ENCODE measurements at places on chromosomes 16 and 17.

GRCh38 chr16:10168258-10168657, 14.0 kb downstream of the GRIN2A start:
- DNase-seq = no peak

DNA sequence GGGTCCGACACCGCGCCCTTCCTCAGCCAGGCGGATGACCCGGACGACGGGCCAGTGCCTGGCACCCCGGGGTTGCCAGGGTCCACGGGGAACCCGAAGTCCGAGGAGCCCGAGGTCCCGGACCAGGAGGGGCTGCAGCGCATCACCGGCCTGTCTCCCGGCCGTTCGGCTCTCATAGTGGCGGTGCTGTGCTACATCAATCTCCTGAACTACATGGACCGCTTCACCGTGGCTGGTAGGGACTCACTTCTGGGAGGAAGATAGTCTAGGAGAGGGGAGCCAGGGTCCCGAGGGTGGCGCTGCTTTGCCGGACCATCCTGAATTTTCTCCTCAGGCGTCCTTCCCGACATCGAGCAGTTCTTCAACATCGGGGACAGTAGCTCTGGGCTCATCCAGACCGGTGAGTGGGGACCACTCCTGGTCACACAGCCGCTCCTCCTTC, 601 bp downstream of the SPNS1 start:
- DNase-seq = no peak

DNA sequence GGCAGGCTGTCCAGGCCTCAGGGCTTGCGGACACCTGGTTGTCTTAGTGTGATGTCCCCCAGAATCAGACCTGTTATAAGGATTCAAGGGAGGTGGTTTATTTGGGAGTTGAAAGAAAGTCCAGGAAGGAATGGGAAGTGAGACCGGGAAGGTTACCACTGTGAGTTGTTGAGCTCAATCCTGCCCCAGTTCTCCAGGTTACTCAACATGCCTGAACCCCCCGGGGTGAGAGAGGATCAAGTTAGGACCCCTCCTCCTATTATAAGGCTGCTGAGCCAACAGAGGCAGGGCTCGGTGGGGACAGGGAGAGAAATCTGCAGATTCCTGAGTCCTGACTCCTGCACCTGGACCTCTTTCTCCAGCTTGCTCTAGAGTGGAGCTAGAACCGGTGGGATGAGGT, 86.4 kb downstream of the MRM1 start:
- no peak for DNase-seq

GRCh38 chr16:9840761-9841665, 341.2 kb downstream of the GRIN2A start:
- no peak for DNase-seq

GRCh38 chr17:6681176-6681575, 29.6 kb downstream of the C17orf100 start:
- DNase-seq = no peak

- DNase-seq = no peak
These were observed 53.7 kb upstream of the METRNL start for GRCh38 chr17:83025636-83026280.

DNA sequence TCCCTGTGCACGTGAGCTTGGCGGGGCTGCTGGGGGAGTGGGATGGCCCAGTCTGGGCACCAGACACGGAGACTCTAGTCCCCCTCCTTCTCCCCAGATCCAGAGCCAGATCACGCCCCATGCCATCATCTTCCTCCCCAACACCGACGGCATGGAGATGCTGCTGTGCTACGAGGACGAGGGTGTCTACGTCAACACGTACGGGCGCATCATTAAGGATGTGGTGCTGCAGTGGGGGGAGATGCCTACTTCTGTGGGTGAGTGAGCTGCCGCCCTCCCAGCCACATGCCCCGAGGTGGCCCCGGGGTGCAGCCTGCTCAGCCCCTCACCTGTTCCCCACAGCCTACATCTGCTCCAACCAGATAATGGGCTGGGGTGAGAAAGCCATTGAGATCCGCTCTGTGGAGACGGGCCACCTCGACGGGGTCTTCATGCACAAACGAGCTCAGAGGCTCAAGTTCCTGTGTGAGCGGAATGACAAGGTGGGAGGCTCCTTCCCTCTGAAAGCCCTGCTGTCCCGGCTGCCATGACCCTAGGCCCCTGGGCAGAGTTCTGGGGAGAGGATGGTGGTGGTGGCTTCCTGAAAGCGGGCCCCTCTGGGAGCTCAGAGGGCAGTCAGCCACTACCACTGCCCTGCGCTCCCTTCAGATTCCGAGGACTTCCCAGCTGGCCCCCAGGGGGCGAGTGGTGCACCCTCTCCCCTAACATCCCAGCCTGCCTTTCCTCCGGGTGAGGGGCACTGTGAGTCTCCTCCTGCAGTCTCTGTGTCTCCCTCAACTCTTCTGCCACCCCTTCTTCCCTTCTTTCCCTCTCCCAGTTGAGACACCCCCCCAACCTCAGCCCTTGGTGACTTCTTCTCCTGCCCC, 2.8 kb upstream of the C17orf107 start:
- no peak for DNase-seq

GRCh38 chr17:71926746-71927398, 193.9 kb upstream of the SOX9 start:
- no peak for DNase-seq

DNA sequence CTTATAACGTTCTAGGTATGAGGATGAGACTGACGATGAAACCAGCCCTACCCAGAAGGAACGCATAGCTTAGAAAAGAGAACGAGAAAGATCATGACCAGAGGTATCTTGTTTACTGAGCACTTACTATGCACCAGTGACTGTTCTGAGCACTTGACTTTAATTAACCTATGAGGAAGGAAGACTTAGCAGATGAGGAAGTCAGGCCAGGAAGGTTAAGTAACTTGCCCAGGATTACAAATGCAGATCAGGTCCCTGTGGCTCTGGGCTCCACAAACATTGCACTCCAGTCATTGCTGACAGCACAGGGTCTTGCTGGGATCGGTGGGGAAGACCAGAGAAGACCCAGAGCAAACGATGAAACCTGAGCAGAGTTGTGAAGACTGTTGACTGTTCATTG, 7.1 kb downstream of the KRT13 start:
- DNase-seq = no peak

- DNase-seq = peak; percentile 53
These were observed 30.1 kb downstream of the GNGT2 start for GRCh38 chr17:49180303-49180702.

DNA sequence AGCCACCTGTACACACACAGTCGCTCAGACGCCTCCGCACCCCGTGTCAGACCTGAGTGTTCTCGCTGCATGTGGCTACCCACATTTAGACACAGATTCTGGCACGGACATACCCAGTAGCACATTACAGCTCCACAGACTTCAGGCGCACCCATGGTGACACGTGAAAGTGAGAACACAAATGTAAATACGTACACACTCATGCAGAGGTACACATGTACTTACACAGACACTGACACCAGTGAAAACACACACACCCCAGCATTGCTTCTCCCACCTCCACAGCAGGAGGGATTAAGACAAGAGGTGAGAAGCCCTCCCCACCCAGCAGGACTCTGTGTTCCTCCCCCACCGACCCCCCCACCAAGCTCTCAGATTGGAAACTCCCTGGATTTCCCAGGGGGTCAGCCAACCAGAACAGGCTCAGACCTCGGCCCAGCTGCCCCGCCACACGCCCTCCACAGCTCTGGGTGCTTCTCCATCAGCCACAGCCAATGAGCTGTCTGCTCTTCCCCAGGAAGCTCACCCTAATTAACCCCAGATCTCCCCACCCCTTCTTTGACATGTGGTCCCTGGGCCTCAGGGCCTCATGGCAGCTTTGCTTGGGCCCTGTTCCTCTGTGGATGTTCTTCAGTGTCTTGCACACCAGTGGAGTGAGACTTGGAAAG, 5.3 kb upstream of the FOXN1 start:
- DNase-seq = no peak

GRCh38 chr16:50079397-50080140, 13.8 kb downstream of the HEATR3 start:
- DNase-seq = no peak

- no peak for DNase-seq
These were observed 2.7 kb upstream of the ETV4 start for GRCh38 chr17:43548689-43549379.

GRCh38 chr16:12798171-12798570, 5.5 kb downstream of the CPPED1 start:
- DNase-seq = no peak

GRCh38 chr16:28069971-28070794, 6.7 kb upstream of the GSG1L start:
- no peak for DNase-seq

- no peak for DNase-seq
These were observed 250.5 kb upstream of the C16orf82 start for GRCh38 chr16:26816266-26816665.

- DNase-seq = no peak
These were observed 696.5 kb downstream of the CDH11 start for GRCh38 chr16:64425381-64425780.

- no peak for DNase-seq
These were observed 294.4 kb downstream of the SOX9 start for GRCh38 chr17:72414967-72415853.

- DNase-seq = no peak
These were observed 81.0 kb downstream of the TMEM100 start for GRCh38 chr17:55641676-55642081.

DNA sequence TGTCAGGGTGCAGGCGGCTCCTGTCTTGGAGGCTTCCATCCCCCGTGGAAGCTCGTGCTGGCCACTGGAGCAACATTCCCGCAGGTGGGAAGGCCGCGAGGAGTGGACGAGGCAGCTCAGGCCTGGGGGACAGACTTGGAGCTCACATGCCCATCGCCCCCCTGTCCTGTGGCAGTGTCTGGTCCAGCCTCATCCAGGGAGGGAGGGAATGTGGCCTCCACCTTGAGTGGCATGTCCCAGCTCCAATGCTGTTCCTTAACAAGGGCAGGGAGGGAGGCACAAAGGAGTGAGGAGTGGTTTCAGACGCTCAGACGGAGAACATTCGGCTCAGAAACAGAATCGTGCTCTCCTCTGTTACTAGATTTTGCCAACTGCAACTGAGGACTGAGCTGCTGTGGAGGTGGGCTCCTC, 159.4 kb upstream of the CHMP6 start:
- DNase-seq = no peak

DNA sequence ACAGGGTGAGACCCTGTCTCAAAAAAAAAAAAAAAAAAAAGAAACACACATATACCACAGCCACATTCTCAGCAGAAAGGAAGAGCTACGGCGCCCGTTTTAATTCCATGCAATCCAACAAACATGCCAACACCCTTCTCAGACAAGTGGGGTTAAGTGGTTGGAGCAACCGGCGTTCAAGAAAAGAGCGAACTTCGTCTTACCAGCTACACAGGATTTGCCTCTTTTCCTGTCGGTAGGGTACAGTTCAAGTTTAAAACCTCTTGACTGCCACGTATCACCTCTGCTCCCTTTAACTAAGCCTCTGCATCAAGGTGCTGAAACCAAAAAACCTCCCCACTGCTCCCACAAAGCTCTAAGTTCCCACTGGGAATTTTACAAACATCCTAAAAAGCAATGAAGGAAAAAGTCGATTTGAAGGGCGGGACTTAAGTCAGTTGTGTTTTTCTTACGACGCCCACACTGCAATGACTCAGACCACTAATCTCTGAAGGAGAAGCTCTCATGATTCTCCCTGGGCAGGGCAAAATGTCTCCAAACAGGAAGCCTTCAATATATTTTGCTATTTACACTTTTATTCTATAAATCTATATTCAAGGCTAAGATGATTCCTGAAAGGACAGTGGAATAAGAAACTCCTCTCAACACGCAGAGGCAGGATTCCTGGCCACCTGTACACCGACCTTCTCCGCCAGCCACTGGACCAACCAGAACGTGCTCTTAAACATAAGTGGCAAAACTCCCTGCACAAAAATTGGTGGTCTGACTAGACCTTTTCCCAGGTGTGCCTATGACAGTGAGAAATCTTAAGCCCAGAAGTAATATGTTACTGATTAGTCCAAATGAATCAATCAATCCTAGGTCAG, 18.8 kb downstream of the SRP68 start:
- DNase-seq = no peak

GRCh38 chr17:18315562-18315922, 449 bp downstream of the SMCR8 start:
- no peak for DNase-seq

DNA sequence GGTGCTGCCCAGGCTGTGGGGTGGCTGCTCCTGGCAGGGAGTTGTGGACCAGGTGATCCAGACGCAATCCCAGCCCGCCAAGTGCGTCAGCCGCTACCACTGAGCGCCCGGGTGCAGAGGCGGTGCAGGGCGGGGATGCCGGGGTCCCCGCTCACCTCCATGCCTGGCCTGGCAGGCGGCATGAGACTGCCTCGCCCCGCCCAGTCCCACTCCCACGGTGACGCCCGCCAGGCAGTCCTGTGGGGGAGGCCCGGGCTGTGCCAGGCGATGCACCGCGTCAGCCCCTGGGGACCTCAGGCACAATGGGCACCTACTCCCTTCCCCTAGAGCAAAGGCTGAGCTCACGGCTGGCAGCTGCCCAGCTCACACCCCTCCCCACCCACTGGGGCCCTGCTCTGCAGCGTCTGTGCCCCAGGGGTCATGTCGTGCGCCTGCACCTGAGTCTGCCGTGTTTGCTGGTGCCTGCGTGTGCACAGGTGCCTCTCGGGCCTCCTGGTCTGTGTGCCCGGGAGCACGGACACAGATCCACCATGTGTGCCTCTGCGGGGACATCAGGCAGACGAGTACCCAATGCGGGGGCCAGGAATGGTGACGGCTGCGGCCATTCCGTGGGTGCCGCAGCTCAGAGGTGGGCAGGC, 5.3 kb downstream of the RPUSD1 start:
- DNase-seq = no peak

DNA sequence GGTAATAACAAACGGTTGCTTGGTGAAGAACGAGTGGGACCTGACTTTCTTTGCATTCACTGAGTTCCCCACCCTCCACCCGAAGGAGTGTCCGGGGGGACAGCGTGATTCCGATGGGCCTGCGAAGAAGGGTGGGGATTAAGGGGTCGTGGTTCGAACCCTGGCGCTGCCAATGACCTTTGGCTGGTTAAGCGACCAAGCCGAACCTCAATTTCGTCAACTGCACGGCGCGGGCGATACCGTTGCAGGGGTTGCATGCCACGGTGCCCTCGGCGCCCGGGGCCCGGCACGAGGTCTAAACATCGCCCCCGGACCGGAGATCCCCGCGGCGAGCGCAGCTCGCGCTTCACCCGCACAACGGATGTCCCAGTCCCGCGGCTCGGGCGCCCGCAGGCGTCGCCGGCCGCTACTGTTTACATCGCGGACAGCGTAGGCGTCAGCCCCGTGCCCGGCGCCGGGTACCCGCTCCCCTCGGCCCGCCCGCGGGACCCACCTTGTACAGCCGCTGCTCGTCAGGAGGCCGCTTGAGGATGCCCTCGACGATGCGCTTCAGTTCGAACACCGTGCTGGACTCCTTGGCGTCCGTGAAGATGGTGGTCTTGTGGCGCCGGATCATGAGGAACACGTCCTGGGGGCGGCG, 460 bp downstream of the ELOB start:
- peak; percentile 40 for DNase-seq

GRCh38 chr16:68517606-68518166, 21.4 kb upstream of the ZFP90 start:
- no peak for DNase-seq
